ENCODE measurements at places on chromosomes 11 and 22.

DNA sequence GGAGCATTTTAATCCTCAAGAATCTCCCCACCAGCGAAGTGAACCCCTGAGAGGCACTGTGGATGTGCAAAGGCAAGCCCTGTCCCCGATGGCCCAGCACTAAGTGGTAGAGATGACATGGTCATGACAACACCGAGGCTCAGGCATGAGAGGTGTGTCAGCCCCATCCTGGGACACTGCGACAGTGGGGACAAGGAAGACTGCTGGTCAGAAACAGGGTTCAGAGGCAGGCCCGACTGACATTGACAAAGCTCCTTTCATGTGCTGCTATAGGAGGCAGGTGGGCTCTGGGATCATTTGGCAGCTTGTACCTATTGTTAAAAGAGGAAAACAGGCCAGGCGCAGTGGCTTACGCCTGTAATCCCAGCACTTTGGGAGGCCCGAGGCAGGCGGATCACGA is 54.3 kb upstream of the MYEOV start:
- no peak for DNase-seq

GRCh38 chr22:49677495-49677889 is 150.2 kb downstream of the BRD1 start:
- DNase-seq: no peak

DNA sequence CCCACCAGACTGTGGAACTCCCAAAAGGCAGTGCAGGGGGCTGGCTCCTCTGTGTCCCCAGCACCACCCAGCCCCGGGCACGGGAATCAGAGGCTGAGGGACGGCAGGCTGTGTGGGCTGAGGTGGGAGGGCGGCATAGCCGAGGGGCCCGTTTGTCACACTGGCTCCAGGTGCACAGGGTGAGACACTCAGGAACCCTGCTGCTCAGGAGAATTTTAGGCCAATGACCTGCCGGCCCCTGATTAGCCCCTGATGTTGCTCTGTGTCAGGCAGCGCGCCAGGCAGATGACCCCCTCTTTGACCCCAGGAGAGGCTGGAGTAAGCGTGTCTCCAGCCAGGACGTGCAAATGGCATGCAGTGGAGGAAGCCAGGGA is 52.7 kb downstream of the RTL6 start:
- DNase-seq: no peak

GRCh38 chr11:47668665-47669064 is 26.3 kb upstream of the MTCH2 start:
- DNase-seq: no peak

GRCh38 chr11:78802058-78802761 is 227.5 kb upstream of the NARS2 start:
- no peak for DNase-seq

GRCh38 chr11:109644152-109644551 is 222.2 kb downstream of the C11orf87 start:
- no peak for DNase-seq

- no peak for DNase-seq
Observed at GRCh38 chr11:75663808-75664207, 5.0 kb downstream of the MAP6 start.

- peak; percentile 40 for DNase-seq
Observed at GRCh38 chr11:125123947-125124617, 12.7 kb upstream of the TMEM218 start.

DNA sequence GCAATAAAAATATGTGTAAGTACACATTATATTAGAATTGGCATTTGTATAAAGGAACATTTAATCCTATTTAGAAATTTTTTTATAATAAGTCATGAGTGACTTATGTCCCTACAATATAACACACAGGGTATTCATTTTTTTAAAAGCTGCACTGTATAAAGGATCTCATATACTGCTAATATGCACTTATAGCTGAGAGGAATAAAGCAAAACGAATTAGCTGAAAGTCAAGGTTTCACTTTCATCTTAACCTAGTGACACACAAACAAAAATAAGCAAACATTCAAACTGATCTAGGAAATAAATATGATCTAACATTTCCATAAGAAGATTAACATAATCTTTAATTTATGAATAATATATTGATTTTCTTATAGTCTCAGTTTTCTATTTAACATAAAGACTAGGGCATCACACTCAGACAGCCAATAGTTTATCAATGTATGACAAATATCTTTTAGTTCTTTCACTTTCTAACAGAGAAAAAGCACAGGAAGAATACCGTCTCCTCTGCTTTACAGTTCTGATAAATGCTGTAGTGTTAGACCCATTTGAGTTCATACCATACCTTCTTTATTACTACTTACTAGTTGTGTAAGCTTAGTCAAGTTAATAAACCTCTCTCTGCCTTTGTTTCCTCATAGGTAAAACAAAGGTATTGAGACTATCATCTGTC is 42.9 kb downstream of the DCDC1 start:
- DNase-seq: no peak

DNA sequence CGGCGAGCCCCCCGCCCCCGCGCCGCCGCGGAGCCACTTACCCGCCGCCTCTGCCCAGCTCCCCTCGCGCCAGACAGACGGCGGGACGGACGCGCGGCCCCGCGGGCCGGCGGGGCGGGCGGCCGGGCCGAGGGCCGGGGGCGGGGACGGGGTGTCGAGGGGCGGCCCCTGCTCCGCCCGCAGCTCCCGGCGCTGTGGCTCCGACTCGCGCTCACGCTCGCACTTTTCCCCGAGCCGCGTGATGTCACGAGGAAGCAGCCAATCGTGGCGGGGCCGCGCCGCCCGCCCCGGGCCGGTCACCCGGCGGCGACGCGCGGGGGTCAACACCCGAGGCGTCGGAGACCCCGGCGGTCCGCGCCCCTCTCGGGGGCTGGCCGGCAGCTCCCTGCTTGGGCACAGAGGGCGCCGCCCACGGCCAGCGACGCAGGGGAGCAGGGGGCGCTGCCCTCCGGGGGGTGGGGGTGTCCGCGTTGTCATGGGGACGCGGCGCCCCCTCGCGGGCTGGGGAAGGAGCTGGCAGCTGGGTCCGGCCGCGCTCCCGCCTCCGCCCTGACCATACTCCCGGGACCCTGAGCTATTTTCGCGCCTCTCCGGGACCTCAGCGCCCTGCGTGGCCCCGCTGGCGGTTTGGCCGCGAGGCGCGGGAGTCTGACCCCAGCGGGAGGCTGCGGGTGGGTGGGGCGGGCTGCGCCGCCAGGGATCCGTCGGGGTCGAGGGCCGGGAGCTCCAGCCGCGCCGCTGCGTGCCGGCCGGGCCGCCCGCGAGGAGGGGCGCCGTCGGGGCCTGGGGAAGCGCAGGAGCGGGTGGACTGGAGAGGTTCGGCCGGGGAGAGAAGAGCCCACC is at the start of gene CHRM4:
CHRM4 (minus strand) TSS at position 199 of the 843 bp plus-strand sequence. CDS start 5,219 bp downstream, outside the sequence.
- peak; percentile 80 for DNase-seq

GRCh38 chr11:65485920-65486219 is 13.0 kb upstream of the MALAT1 start:
- no peak for DNase-seq

- no peak for DNase-seq
Observed at GRCh38 chr11:47553406-47553743, 443 bp upstream of the CELF1 start.

DNA sequence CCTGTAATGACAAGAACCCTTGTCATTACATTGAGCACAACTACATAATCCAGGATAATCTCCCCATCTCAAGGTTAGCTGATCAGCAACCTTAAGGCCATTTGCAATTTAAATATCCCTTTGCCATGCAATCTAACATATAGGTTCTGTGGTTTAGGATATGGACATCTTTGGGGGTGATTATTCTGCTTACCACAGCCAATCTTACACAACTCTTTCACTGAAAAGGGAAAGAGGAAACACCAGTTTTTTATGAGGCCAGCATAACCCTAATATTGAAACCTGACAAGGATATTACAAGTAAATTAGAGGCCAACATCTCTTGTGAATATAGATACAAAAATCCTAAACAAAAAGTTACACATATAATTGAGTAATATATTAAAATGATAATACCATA is 78.5 kb downstream of the CYP2R1 start:
- no peak for DNase-seq

- no peak for DNase-seq
Observed at GRCh38 chr11:125593114-125593820, 615 bp downstream of the STT3A start.

GRCh38 chr11:78094250-78094649 is 14.6 kb upstream of the NDUFC2 start:
- DNase-seq: peak; percentile 40

DNA sequence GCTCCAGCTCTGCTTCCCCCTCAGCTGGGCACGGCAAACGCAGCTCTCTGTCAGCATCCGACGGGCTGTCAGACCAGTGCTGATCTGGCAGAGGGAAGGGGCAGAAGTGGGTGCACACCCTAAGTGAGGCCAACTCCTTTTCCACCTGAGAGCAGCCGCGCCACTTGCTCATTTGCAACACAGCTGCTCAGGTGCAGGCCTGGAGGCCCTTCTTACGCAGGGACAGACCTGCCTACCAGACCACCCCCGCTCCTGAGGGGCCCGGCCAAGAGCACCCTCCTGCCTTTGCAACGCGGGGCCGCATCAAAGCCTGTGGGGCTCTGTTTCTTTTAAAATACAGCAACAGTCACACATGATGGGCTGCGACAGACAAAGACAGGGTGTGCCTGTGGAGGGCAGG is 47.8 kb upstream of the BID start:
- no peak for DNase-seq

GRCh38 chr11:12517741-12518140 is 140.4 kb downstream of the PARVA start:
- DNase-seq: no peak

DNA sequence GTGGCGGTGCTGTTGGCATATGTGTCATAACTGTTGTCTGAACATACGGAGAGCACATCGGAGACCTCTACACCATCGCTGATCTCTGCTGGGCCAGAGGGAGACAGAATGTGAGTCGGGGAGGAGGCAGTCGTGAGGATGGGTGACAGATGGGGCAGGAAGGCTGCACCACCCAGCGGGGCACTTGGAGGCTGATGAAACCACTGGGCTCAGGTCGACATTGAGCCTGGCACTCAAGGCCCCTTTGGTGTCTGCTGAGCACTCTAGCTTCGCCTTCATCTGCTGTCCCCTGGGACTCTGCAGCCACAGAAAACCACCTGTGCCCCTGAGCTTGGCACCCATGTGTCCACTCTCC is 2.5 kb upstream of the KLHL35 start:
- DNase-seq: no peak

GRCh38 chr11:31869986-31870385 is 58.9 kb upstream of the PAX6 start:
- DNase-seq: no peak

DNA sequence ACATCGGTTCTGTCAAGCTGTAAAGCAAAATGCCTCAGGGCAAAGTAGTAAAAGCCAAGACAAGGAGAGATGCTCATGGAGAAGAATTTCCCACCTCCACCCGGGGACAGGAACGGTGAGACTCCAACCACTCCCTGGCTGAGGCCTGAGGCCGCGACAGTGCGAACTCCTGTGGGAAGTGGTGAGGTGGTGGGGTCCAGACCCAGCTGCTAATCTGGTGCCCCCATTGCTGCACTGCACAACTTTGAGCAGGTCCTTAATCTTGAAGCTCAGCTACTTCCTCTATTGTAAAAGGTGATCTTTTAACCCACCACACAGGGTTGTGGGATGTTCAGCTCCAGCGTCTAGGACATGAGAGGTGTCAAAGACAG is 83.9 kb downstream of the ZC3H12C start:
- DNase-seq: no peak

- no peak for DNase-seq
Observed at GRCh38 chr22:46121079-46121478, 29.2 kb upstream of the PPARA start.

DNA sequence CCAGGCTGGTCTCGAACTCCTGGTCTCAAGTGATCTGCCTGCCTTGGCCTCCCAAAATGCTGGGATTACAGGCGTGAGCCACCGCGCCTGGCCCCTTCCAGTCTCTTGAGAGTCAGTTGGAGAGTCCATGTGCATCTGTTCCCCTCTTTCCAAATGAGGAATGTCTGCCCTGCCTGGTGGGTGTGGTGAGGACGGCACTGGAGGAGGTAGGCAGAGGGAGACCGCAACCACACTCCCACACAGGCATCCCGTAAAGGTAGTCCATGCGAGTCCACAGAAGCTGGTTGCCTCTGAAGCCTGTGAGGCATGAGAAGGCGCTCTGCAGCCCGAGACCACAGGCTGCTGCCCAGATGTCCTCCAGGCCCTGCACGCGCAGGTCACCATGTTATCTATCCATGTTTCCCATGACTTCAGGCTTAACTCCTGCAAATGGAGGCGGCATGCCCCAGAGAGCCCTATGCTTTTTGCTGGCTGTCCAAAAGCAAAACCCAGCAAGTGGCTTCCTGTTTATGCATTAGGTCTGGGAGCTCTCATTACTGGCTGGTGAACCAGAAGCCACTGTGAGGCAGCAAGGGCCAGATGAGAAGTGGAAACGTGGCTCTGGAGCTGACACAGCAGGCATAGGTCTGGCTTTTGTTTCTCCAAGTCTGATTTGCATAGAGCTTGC is 43.4 kb downstream of the GRIK4 start:
- DNase-seq: peak; percentile 57

DNA sequence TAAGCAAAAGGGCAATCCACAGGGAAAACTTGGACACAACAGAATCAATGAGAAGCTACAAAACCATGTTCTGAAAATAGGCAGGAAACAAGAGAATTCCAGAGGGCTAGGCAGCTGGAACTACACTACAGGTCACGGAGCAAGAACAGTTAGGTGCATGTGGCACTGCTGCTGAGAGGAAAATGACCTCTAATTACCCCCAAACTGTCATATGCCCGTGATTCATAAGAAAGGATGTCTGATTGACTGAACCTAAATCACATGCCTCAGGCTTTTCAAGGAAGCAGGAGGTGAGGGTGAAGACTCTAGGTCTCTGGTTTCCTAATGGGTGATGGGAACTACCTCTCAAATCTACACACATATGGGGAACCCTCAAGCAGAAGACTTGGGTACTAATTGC is 17.9 kb upstream of the RRAS2 start:
- no peak for DNase-seq

GRCh38 chr11:126202646-126203359 is 8.6 kb downstream of the RPUSD4 start:
- no peak for DNase-seq

- DNase-seq: peak; percentile 85
Observed at GRCh38 chr22:44172370-44173108, 8.2 kb upstream of the PARVG start.

- no peak for DNase-seq
Observed at GRCh38 chr11:13302420-13302958, 24.9 kb downstream of the BMAL1 start.

- no peak for DNase-seq
Observed at GRCh38 chr11:14095882-14096281, 133.4 kb downstream of the SPON1 start.

DNA sequence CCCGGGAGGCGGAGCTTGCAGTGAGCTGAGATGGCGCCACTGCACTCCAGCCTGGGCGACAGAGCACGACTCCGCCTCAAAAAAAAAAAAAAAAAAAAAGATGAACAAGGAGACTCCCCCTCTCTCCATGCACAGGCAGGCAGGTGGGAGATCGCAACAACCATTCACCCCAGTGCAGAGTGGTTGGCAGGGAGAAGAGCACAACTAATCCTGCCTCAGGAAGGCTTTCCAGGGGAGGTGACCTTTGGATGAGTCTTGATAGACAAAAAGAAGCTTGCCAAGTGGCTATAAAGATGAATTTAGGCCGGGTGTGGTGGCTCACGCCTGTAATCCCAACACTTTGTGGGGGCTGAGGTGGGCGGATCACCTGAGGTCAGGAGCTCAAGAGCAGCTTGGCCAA is 30.0 kb downstream of the FLRT1 start:
- DNase-seq: no peak
